HS-5 (cell line): ENCODE measurements at places on chromosomes 3 and 15.

GRCh38 chr3:159057621-159058020, 255.8 kb downstream of the MFSD1 start:
- DNase-seq = no peak

GRCh38 chr3:133663569-133664313, 2.0 kb upstream of the TOPBP1 start:
- peak; percentile 16 for DNase-seq

DNA sequence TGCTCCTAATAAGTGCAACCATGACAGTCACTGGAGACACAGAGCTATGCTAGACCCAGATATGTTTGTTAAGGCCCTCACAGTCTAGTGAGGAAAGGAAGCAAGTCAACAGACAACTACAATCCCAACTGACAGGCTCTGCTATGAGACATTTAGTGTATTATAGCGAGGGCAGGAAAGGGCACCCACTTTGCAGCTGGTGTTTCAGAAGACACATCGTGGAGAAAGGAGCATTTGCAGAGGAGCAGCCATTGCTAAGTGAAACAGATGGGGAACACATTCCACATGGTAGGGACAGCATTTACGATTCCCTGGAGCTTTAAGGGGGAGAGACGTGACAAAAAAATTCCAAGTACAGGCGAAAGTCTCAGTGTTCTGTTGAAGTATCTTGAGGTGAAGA, 685.6 kb downstream of the AGBL1 start:
- no peak for DNase-seq

DNA sequence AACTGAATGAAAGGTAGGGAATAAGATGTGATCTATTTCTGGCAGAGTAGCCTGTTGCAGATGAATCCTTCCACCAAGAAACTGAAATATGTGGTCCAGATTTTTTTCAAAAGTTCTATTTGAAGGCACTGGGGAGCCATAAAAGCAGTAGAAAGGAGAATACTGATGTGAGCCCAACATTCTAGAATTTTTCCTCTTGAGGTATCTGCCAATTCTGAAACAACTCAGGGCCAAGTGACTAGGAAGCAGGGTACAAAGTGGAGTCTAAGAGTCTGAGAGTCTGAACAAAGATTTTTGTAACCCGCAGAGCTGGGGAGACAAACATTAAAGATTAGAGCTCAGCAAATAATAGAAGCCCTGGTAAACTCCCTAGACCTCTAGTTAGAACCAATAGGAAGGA, 58.3 kb upstream of the SLCO3A1 start:
- no peak for DNase-seq

DNA sequence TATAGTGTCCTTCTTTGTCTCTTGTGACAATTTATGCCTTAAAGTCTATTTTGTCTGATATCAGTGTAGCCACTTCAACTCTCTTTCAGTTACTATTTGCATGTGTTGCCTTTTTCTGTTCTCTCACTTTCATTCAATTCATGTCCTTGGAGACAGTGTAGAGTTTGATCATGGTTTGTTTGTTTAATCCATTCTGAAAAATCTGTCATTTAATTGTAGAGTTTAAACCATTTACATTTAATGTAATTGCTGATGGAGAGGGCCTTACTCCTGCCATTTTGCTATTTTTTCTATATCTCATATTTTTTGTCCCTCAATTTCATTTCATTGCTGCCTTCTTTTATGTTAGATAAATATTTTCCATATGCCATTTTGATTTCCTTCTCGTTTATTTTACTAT, 42.3 kb downstream of the LSM3 start:
- no peak for DNase-seq

- DNase-seq = no peak
Measured at GRCh38 chr15:47437491-47437890, 279.8 kb upstream of the SEMA6D start.

GRCh38 chr3:152272771-152273242, 4.1 kb downstream of the MBNL1 start:
- DNase-seq = peak; percentile 77

DNA sequence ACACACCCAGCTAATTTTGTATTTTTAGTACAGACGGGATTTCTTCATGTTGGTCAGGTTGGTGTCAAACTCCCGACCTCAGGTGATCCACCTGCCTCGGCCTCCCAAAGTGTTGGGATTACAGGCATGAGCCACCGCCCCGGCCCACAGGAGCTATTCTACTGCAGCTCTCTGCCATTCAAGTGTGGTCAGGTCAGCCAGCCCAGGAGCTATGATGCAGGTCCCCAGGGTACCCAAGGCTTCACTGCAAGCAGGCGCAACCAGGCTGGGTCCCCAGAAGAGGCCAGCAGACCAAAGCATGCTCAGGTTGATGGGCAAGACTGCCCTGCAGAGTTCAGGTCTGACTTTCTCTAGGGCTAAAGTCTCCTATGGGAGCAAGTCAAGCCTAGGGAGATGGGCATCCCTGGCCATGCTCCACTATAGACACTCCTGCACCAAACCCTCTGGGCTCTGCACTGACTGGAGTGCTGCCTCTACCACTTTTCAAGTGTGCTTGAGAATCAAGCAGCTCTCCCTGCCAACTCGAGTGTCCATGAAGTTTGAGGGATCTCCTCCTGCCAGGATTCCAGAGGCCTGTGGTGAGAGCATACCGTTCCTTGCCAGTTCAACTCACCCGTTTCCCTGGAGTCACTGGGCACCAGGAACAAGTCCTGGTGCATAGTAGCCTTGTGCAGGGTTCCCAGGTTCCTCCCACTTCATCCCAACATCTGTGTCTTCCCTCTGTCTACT, 30.9 kb downstream of the MYO9A start:
- no peak for DNase-seq

GRCh38 chr3:125186800-125187598, 25.5 kb downstream of the SLC12A8 start:
- DNase-seq = no peak

- DNase-seq = no peak
Measured at GRCh38 chr15:71686221-71687050, 123.9 kb upstream of the NR2E3 start.

- DNase-seq = no peak
Measured at GRCh38 chr3:142863010-142863817, 25.7 kb downstream of the PCOLCE2 start.

DNA sequence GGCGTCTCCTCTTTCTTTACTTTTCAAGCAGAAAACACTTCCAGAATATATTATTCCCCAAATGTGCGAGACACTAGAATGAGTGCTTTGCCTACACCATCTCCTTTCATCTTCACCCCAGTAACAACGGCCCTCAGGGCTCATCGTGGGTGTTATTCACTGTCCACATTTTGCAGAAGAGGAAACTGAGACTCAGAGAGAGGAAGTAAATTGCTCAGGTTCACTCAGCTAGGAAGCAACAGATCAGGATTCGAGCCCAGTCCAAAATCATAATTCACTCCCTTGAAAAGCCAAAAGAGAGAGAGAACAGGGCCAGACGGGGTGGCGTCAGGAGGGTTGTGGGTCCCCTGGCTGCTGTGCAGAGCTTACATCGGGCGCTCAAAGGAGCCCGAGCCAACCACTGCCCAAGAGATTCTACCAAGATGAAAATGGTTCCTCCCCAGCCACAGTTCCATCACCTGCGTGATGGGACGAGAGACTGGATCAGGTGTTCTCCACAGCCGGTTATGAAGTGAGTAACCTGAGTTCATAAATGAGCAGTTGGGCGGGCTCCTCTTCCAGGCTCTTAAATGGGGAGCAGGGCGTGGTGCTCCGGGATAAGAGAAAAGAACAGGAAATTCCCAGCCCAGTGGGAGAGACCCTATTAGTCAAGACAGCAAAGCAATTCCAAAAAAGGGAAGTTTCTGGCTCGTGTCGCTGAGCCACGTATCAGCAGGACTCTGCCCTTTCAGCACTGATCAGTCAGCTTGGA, 48.6 kb upstream of the FLNB start:
- no peak for DNase-seq
